NCI-H2081 (cell line): ENCODE measurements at places on chromosomes 13 and 19.

- no peak for DNase-seq
These were observed 543.0 kb downstream of the GPC6 start for GRCh38 chr13:93769607-93770006.

DNA sequence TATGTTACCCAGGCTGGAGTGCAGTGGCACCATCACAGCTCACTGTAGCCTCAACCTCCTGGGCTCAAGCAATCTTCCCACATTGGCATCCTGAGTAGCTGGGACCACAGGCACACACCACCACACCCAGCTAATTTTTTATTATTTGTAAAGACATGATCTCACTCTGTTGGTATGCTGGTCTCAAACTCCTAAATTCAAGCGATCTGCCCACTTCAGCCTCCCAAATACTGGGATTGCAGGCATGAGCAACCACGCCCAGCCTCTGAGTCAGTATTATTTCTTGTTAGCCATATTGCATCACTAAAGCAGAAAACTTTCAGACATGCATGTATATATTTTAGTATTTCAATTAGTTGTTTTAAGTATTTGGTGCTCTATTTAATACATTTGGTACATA lies 376.4 kb downstream of the GPC6 start:
- no peak for DNase-seq

- no peak for DNase-seq
These were observed 173.7 kb downstream of the KLF12 start for GRCh38 chr13:73960474-73960873.

DNA sequence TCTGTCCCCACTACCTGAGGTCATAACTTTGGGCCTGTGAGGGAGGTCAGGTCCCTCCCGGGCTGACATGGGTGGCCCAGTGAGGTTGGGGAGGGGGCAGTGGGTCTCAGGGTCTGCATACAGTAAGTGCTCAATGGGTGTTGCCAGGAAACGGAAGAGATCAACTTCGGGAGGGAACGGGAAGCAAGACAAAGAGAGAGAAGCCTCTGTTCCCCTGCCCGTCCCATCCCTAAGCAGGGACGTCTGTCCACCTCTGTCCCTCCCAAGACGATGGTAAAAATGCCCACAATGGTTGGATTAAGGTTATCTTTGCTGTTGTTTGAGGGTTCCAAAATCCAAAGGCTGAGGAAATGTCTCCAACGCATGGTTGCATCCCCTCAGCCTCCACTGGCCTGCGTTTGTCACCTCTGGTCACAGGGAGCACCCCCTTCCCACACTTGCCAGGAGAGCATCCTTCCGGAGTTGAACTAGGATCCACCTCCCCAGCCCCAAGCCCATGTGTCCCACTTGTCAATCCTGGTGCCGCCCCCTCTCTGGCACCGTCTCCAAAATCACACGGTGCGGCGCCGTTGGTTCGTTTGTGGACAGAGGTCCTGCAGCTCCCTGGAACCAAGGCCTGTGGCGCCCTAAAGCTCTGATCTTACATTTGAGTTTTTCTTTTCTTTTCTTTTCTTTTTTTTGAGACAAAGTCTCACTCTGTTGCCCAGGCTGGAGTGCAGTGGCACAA lies 774 bp upstream of the HOMER3 start:
- no peak for DNase-seq

DNA sequence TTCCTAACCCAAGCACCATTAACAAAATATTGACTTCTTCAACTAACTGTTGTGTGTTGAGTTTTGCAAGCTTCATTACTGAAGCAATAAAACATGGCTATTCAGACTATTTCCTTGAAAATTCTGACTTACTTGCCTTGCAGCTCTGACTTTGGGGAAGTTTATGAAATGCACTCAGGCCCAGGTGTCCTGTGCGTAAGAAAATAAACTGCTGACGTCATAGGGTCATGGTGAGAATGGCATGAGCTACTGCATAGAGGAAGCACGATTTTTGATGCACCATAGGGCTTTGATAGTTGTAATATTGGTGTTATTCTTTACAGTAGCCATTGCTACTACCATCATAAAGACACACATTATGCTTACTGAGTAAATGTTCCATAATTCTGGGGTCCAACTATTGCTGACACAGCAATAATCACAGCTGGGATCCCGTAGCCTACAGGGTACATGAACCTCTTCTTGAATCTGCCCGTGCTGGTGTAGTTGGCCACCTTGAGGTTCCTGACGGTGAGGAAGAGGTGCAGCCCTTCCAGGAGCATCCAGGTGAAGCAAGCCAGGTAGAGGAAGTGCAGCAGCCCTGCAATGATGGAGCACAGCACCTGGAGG lies 57.9 kb downstream of the MBD3L2B start:
- DNase-seq = no peak

- peak; percentile 48 for DNase-seq
These were observed 30.2 kb downstream of the CYP2F1 start for GRCh38 chr19:41144403-41144802.

GRCh38 chr13:42076309-42076713 lies 27.9 kb downstream of the DGKH start:
- DNase-seq = no peak

DNA sequence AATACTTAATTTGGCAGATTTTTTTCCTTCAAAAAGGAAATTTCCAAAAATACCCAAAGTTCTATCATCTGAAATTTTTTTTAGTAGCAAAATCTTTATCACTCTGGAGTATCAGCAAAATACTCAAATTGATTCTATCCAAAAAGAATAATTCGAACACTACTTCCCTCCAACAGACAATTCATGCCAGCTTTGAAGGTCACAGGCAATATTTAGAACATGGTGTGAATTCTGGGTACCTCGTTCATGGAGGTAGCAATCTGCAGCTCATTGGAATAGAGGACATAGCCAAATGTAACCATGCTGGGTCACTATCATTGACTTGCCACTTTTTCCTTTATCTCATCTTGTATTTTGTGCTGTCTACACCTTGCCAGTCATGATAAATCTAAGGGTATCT lies 119.8 kb downstream of the STARD13 start:
- no peak for DNase-seq

DNA sequence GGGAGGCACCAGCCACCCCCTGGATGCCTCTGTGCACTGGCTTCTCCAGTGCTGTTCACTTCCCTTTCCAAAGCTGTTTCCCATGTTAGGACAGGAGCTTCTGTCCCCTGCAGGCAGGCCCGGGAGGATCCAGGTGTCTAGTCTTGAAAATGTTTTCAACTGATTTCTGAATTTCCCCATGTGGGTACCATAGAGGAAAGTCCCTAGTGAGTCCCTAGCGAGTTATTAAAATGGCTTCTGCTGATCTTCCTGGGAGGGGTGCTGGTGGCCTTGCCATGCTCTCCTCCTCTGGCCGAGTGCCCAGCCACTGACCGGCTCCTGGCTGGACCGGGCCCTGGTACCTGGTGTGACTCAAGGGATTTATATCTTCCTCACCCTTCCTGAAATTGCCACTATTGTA lies 5.2 kb upstream of the ANKRD10 start:
- no peak for DNase-seq

DNA sequence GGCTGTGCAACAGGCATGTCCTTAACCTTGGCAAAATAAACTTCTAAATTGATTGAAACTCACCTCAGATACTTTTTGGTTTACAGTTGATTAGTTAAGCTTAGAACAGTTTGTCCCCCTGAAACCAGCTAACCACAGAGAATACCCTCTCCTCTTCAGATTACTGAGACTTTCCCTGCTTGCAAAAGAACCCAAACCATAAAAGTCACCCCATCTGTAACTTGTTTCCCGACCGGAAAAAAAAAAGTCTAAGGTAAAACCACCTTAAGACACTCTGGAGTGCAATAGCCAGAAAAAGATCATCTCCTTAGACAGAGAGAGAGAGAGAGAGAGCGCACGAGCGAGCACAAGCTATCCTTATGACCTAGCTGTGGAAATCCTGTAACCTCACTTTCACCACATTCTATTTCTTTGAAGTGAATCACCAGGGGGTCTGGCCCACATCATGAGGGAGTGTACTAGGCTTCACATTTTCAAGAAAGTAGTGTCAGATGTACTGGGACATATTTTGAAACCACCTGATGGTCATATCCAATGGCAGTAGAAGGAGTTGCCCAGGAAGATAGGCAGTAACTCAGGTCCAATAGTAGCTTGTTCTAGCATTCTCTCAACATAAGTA lies 11.1 kb upstream of the GTF2F2 start:
- DNase-seq = no peak

GRCh38 chr19:31340042-31341025 lies 8.9 kb downstream of the TSHZ3 start:
- no peak for DNase-seq

- DNase-seq = no peak
These were observed 161.8 kb downstream of the KCTD12 start for GRCh38 chr13:76724421-76724820.

- DNase-seq = no peak
These were observed 7.3 kb downstream of the PPP6R1 start for GRCh38 chr19:55251341-55252081.

GRCh38 chr13:25821776-25822175 lies 230.0 kb downstream of the SHISA2 start:
- DNase-seq = no peak

DNA sequence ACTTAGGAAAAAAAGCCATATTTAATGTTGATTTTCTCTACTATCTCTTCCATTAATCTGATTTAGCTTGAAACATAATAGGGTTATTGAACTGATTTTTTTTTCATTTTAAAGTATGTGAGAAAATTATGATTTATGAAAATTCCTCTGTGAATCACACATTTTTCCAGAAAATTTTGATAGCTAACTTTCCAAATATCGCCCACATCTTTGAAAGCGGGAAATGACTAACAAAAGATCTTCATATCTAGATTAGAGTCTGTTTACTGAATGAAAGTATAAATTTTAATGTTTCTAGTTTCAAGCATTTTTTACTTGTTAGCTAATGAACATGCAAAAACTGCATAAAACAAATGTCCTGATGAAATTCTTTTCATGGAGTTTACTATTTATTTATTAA lies 97.4 kb downstream of the POSTN start:
- no peak for DNase-seq

DNA sequence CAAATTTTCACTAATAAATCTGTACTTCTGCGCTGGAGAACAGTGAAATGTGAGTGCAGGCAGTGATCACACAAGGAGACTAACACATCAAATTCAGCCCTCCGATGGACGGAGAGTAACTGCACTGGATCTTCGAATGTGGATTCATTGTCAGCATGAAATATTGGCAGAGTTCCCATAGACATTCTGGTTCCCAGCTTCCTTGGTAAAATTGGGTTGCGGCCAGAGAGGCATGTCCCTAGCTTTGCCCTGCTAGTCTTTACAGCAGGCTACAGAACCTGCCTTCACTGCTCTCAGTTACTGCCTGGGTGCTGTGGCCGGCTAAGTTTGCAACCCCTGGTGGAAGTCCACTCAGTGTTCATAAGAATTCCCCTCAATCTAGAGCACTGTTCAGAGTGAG lies 32.3 kb upstream of the UQCRFS1 start:
- no peak for DNase-seq

DNA sequence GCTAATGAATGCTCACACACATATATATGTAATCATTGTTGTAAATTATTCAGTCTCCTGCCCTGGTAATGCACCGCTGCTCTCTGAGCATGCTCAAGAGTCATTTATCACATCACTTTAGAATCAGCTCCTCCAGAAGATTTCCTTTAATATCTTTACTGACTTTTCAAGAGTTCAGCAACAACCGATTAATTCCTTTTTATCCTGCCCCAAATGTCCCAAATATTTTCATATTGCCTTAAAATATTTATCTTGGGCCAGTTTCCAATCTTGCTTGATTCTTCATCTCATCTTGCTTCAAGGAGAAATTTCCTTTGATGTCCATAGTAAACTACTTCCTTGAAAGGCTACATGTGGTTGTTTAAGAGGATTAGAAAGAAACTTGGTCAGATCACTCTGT lies 132.5 kb downstream of the NHLRC3 start:
- DNase-seq = no peak

- DNase-seq = no peak
These were observed 4.1 kb upstream of the CNN1 start for GRCh38 chr19:11534538-11534937.

DNA sequence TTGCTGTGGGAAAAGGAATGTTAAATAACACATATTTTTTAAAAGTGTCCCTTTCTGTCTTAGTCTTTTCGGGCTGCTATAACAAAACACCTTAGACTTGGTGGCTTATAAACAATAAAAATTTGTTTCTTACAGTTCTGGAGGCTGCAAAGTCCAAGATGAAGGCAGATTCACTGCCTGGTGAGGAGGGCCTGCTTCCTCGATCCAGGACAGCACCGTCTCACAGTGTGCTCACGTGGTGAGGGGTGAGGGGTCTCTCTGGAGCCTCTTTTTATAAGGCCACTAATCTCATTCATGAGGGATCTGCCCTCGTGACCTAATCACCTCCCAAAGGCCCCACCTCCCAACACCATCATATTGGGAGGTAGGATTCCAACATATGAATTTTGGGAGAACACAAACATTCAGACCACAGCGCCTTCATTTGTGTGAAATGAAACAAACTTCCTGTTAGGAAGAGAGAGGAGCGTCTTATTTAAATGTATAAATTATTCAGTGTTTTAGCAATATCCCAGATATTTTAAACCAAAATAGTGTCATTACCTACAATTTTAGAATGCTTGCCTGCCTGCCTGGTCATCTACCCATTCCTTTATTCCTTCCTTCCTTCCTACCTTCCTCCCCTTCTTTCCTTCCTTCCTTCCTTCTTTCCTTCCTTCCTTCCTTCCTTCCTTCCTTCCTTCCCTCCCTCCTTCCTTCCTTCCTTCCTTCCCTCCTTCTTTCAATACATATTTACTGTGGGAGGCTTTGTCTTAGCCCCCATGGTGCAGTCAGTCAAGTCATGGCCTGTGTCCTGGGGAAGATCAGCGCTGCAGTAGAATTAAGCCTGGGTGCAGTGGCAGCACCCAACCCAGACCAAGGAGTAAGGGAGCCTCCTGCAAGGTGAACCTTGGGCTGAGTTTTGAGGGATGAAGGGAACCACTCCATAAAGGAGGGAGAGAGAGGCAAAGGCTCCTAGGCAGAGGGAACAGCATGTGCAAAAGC lies 84.2 kb downstream of the TEX26 start:
- DNase-seq = no peak

DNA sequence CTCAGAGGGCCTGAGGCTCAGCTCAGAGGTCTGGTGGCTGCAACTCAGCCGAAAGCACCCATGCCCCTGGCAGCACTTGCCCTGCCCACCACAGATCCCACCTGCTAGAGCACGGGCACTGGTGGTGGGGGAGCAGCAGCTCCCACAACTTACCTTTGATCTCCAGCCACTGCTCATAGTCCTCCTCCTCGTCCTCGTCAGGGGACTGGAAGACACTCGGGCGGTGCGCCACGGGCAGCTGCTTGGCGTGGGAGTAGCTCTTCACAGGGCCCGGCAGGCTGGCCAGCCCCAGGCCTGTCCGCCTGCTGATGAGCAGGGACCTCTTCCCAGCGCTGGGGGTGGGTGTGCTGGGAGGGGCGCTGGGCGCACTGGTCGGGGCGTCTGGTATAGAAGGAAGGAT lies 14.6 kb downstream of the SUGP1 start:
- DNase-seq = no peak
